ENCODE measurements at places on chromosomes 2 and 18. TPM values are rescaled to one million over a fixed set of nuclear protein-coding genes. Genes with fewer than 3 reads are reported as not detected.

The ALKAL2 gene
- total RNA-seq: 0.18 TPM

The LONRF2 gene
- 0.32 TPM for total RNA-seq

The TSN gene
- total RNA-seq: 80.1 TPM

The UGT1A1 gene
- total RNA-seq: not detected

The FSIP2 gene
- total RNA-seq: not detected

The GREB1L gene
- total RNA-seq: not detected

The AQP12A gene
- total RNA-seq: not detected

Data from activated T-helper 1 cell treated with anti-CD3 and anti-CD28 coated beads, Interleukin-12 subunit alpha, Interleukin-12 subunit beta, Interleukin-2, Interleukin-4 antibody, amounts not matched to agents 30 ng/mL and 10 ng/mL and 1 ng/mL, durations not matched to agents 14 hours and 24 hours and 36 hours (primary cell).